Stimulated activated CD8-positive, alpha-beta memory T cell treated with anti-CD3 and anti-CD28 coated beads, Interleukin-4, amount 100 ng/mL, for 1 hour (primary cell): ENCODE measurements at places on chromosomes 4 and X.

- no peak for DNase-seq
Observed at GRCh38 chrX:142084611-142085010, 120.5 kb downstream of the MAGEC2 start.

DNA sequence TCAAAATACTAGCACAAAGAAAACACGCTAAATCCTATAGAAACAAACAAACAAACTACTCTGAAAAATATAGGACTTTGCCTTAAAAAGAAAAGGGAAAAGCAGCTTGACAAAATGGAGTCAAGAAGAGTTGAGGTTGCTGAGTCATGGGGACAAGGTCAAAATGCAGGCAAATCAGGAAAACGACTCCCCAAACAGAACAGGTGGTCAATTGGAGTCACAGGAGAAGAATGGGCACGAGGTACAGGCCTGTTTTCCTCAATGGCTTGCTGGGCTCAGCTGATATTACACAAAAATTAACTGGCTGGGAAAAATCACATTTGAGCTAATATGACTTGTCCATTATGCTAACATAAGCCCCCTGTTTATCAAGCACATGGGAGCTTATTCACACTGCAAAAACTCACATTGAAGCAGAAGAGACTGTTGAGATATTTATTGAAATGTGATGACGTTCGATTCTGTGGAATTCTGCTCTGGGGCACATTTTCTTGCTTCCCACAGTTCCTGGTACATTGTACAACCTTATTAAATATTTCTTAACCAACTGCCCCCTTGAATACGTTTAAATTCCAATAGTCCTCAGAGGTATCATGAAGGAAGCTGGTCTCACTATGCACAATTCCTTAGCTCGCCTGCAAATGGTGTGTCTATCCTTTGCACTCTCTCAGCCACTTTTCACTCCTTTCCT lies 1622.1 kb downstream of the STIM2 start:
- no peak for DNase-seq

DNA sequence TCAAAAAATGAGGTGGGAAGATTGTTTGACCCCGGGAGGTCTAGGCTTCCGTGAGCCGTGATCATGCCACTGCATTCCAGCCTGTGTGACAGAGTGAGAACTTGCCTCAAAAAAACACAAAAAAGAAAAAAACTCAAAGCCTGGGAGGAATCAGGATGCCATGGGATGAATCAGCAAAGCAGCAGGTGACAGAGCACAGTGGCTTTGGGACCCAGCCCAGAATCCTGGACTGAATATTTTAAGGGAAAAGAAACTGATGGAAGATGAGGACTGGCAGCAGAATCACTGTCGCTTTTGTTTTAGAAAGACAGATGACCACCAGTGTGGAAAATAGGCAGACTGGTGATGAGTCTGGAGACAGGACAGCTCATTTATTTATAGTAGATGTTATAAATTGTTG lies 16.6 kb downstream of the S100G start:
- no peak for DNase-seq

- DNase-seq, result no peak
Observed at GRCh38 chr4:10333942-10334341, 123.3 kb downstream of the ZNF518B start.

- DNase-seq, result no peak
Observed at GRCh38 chr4:140469791-140470733, 28.0 kb downstream of the MGAT4D start.
